DMS79 (cell line): ENCODE measurements at places on chromosomes 2 and 18.

DNA sequence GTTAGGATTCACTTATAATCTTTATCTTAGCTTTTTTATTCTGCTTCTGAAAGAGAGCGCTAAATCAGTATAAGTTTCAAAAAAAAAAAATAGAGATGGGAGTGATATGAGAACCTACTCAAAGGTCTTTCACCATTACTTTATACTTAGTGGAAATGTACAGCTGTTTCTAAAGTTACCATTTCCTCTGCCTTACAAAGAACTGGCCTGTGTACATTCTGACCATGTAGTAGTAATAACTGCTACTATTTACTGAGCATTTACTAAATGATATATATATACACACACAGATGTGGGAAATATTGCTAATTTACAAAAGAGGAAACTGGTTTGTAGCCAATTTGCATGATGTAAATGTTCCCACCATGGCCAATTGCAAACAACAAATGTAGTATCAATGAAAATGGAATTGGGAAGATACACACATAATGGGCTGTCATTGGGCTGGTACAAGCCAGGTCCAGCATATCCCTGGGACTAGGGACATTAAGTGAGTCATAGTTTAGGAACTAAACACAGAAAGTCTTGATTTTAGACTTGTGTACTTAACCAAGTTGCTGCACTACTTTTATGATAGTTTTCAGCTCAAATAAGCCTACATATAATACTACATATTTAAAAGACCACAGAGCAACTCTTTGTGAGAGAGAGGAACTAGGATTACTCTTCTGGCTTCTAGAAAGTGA, 67.1 kb downstream of the DYNC1I2 start:
- DNase-seq: no peak

DNA sequence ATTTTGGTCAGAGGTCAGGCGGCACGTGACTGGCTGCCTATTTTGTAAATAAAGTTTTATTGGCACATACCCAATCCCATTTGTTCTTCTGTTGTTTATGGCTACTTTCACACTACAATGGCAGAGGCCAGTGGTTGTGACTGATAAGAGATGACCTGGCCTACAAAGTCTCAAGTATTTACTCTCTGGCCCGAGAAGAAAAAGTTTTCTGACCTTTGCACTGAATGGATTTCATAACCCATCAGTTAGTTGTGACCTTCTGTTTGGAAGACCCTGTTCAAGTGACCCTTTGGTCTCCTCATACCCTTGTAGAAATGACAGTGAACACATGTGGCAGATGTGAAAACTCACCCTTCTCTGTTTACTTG, 121.4 kb upstream of the MGAT5 start:
- DNase-seq: no peak

- no peak for DNase-seq
These were observed 84.3 kb downstream of the AGPS start for GRCh38 chr2:177476897-177477296.

GRCh38 chr2:64328415-64328722, 125.6 kb upstream of the LGALSL start:
- no peak for DNase-seq

GRCh38 chr2:67394734-67395133, 2.4 kb upstream of the ETAA1 start:
- no peak for DNase-seq

GRCh38 chr2:217409949-217410680, 550.3 kb upstream of the TNP1 start:
- no peak for DNase-seq

- no peak for DNase-seq
These were observed 267.4 kb downstream of the MEIS1 start for GRCh38 chr2:66702301-66702700.

GRCh38 chr2:143688815-143689214, 559.6 kb downstream of the ARHGAP15 start:
- no peak for DNase-seq

DNA sequence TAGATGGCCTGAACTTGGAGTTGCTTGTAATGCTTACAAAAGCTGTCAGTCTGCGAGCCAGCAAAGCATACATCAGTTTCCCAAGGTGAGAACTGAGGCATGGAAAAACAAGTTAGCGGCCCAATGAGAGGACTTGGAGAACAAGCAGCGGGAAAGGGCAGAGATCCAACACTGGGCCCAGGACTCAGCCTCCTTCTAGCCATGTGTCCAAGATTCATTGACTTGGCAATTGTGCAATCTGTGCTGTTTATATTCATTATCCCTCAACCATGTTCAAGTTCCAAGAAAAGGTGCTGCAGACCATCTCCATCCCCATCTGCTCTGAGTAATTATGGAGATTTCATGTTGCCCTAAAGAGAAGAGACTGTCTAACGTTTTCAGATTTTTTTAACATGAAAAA, 187.4 kb downstream of the ALK start:
- DNase-seq: no peak

DNA sequence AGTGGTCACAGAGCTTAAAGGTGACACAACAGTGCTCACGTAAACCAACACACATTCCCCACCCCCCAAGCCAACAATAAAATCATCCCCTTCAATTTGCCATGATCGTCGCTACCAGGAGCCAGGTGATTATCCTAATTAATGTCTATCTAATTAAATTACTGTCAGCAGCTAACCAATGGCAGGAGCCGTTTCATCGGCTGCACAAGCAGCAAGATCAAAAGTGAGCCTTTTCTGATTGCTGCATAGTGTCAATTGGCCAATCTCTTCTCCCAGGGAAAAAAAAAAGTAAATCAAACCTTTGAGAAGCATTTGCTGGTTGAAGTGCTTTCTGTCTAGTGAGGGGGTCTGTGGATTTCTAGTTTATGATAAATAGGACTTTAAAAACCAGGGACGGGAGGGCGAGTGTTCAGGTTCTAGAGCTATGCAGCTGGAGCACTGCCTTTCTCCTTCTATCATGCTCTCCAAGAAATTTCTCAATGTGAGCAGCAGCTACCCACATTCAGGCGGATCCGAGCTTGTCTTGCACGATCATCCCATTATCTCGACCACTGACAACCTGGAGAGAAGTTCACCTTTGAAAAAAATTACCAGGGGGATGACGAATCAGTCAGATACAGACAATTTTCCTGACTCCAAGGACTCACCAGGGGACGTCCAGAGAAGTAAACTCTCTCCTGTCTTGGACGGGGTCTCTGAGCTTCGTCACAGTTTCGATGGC, at the start of gene TBR1:
Gene TBR1, plus strand, starts transcription at position 311 of the 721 bp plus-strand sequence. Its CDS starts 114 bp downstream, at position 425.
- peak; percentile 3 for DNase-seq

- DNase-seq: no peak
These were observed 39.5 kb downstream of the PSD4 start for GRCh38 chr2:113213061-113213930.

DNA sequence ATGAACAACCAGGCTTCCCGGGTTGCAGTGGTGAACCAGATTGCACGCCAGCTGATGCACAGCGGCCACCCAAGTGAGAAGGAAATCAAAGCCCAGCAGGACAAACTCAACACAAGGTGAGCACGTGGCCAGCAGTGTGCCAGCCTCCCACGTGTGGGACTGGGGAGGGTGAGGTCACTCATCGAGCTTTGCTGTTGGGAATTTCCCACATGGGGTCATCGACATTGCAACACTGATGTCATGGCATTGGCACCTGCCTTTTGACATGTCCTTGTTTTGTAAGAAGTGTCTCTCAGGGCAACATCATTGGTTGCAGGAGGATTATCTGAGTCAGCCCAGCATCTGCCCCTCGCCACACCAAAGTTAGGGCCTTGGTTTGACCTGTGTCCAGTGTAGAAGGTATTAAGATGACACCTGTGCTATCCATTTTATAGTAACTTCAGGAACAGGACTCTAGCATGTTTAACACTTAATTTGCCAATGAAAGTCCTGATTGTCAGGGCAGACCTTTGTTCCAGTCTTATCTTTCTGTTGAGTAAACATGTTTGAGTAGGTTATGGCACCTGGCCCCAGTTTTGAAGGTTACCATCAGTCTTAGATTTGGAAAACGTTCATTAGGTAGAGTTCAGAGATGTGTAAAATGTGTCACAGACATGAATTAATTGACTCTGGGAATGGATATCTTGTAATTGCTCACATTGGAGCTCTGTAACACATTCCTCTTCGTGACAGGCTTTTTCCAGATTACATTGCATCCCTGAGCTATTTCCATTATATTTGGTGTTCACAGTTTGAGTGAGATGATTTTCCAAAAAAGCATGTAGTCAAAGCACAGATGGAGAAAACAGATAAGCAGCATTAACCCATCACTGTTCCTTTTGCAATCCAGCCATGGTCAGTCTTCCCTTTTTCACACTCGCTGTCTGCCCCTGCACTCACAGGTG, 93.3 kb upstream of the EML6 start:
- no peak for DNase-seq

GRCh38 chr18:28494151-28494550, 317.2 kb upstream of the CDH2 start:
- DNase-seq: no peak

DNA sequence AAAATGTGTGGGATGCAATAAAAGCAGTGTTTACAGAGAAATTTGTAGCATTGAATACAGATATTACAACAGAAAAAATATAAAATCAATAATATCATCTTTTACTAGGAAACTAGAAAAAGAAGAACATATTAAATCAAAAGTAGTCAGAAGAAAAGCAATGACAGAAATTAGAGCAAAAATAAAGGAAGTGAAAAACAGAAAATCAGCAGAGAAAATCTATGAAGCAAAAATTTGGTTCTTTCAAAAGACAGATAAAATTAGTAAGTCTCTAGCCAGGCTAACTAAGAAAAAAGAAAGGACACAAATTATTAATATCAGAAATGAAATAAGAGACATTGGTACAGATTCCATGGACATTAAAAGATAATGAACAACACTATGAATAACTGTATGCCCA, 212.0 kb upstream of the MGAT5 start:
- no peak for DNase-seq

DNA sequence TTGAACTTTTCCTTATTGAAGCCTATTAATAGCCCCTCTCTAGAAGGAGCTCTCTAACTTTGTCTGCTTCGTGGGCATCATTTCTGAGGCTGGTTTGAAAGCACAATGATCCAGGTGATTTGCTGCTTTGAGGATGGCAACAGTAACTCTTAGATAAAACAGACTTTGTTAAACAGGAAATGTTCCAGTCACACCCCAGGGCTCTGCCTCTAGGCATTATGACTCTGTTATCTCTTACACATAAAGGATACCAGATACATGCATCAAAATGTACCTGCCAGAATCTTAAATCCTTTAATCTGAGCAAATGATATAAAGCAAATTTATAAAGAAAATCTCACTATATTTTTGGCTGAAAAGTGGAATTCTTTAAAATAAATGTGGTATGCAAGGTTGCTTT, 52.3 kb downstream of the GAD1 start:
- DNase-seq: no peak

- DNase-seq: no peak
These were observed 23.6 kb upstream of the LHCGR start for GRCh38 chr2:48779019-48779716.

- no peak for DNase-seq
These were observed 592.7 kb upstream of the VRK2 start for GRCh38 chr2:57453945-57454344.

DNA sequence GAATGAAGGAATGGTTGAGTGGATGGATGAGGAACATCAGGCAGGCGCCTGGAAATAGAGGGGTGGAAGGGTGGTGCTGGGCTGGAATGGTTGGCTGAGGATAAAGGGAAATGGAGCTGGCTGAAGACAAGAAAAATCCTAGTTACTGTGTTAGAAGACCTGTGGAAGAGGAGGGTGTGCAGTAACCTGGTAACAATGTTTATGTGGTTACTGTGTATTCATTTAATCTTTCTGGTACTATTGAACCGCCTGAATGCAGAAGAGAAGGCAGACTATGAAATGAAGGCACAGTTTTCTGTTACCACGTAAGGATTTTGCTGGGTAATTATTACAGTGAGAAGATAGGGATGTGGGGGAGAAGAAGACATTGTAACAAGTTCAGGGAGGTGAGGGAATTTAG, 110.3 kb upstream of the MGAT5 start:
- DNase-seq: no peak

DNA sequence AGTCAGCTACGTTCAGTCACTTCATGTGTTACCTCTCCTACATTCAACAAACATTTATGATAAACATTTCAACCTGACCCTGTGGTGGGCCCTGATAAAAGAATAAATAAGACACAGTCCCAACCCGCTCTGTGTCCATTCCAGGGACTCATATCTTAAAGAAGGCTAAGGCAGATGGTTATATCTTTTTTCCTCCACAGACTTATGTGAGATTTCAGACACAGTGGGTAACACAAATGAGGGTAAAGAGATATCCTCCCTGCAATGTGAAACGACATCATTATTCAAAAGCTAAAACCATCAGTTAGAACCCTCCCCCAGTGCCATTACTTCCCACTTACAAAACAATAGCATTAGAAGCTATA, 11.1 kb upstream of the HNRNPLL start:
- DNase-seq: no peak

DNA sequence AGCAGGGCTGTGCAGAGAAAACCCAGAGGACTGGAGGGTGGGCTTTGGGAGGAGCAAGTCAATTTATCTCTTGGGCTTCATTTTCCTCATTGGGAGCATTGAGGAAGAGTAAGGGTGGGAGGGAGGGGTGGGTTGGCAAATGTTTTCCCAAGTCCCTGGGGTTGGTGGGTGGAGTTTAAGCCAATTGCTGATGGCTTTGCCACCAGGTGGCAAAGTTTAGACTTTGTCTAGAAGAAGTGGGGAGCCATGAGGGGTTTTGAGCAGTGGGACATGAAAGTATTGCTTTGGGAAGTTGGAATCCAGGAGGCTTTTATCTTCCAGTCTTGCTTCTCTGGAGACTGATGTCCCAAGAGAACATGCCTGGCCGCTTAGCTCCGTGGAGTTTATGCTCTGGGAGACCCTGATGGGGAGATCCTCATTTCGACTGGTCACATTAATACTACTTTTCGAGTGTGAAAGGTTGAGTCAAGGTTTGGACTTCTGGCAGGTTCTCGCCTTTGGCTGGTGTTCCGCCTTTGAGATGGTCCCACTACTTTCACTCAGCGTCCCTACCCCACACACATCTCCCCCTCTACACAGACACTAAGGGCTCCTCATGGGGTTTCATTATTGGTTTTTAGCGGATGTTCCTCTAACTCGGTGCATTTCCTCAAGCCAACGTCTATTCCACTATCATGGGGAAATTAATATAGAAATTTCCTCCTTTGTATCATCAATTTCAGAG, 126.7 kb downstream of the PRKCE start:
- no peak for DNase-seq

DNA sequence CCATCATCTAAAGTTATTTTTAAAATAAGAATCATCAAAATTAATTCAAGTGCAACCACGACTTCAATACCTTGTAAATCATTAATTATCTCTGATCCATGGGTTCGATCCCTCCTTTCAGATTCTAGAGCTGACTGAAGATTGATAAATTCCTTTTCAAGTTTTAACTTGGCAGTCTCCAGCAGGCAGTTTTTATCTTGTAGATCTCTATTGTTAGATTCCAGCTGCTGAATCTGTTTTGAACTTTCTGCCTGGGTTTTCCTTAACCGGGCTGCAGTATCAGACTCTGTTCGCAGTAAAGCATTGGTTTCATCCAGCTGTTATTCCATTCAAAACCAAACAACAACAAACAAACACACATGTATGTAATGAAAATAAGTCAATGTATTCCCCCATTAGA, 59.5 kb downstream of the SLC66A3 start:
- DNase-seq: no peak

DNA sequence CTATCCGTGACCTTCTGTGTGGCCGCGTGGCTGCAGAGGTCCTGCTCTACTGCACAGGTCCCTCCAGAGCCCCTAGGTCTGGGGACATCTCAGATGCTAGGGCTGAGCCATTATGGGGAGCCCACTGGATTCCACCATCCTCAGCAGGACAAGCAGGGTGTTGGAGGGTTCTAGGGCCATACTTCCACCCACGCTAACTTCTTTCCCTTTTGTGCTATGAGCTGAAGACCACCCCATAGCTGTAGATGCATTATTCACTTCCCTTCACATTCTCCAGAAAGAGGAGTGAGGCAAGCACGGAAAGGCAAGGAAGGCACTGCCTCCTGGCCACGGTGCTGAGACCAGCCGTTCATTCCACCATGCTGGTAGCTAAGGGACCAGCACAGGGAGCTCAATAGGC, 149.5 kb upstream of the MYCN start:
- DNase-seq: no peak
